Glutamatergic neuron (in vitro differentiated cells): ENCODE measurements at places on chromosomes 2 and 18.

GRCh38 chr2:195049372-195050031 lies 607.5 kb upstream of the SLC39A10 start:
- DNase-seq: no peak

GRCh38 chr18:45332871-45333270 lies 282.4 kb upstream of the SLC14A2 start:
- DNase-seq: no peak

DNA sequence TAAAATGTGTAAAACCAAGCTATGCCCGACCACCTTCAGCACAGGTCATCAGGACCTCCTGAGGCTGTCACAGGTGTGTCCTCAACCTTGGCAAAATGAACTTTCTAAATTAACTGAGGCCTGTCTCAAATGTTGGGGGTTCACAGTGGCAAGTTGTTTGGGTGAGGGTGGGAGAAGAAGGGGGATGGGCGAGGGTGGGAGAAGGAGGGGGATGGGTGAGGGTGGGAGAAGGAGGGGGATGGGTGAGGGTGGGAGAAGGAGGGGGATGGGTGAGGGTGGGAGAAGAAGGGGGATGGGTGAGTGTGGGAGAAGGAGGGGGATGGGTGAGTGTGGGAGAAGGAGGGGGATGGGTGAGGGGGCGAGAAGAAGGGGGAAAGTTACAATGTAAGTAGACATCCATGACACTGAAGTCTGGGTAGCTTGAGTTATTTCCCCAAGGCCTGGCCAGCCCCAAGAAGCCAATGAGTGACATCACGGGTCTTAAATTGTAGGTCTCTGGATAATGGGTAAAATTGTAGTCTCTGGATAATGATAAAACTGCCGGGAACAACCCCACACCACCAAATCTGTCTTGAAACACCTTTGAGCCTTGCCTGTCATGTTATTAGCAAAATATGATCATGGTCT lies 56.3 kb downstream of the TIMM21 start:
- no peak for DNase-seq

GRCh38 chr2:61726456-61727209 lies 127.2 kb downstream of the FAM161A start:
- no peak for DNase-seq

DNA sequence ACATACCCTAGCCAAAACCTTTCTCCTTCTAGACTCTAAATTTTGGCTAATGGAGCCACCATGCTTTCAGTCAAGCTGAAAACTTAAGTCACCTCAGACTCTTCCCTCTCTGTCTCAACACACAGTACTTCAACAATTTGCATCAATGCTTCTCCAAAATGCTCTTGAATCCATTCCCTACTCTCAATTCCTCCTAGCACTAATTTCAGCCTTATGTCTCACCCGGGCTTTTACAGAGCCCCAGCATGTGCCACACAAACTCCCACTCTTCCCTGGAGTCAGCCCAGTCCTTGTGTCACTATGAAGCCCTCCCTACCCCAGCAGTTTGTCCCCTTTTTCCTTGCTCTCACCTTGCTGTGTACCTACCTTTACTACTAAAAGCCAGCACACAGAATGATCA lies 38.7 kb downstream of the AAK1 start:
- DNase-seq: no peak

- DNase-seq: peak; percentile 85
Observed at GRCh38 chr18:5630057-5630899, 86.5 kb upstream of the EPB41L3 start.

- no peak for DNase-seq
Observed at GRCh38 chr2:155714983-155715382, 617.5 kb downstream of the NR4A2 start.

DNA sequence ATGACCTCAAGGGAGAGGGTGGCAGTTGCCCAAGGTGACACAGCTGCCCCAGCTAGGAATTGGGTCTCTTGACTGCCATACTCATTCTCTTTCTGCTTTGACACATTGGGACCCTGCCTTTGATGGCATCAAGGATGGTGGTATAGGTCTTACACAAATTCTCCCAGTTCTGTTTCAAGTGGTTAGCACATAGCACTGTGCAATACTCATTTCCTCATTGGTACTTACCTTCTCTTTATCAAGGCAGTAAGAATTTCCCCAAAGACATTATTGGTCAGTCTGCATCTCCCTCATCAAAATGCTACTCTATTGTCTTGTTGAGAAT lies 35.9 kb upstream of the CCDC93 start:
- no peak for DNase-seq

DNA sequence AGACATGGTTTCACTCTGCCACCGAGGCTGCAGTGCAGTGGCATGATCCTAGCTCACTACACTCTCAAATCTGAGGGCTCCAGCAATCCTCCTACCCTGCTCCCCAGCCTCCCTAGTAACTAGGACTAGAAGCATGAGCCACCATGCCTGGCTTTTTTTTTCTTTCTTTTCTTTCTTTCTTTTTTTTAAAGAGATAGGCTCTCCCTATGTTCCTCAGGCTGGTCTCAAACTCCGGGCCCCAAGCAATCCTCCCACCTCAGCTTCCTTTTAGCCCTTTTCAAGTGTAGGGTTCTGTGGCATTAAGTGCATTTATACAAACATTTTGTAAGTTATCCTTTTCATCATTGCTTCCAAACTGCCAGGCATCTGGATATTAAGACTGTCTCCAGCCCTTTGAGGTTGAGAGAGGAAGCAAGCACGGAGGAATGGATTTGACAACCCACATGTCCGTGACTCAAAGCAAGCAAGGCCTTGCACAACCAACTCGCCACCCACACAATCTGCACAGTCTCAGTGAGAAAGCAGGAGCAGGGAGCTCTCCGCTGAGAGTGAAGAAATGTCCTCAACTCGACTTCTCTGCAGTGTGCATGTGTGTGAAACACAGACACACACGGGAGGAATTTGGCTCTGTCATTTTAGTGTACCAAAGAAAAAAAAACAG lies 65.6 kb downstream of the ATP8B1 start:
- no peak for DNase-seq

DNA sequence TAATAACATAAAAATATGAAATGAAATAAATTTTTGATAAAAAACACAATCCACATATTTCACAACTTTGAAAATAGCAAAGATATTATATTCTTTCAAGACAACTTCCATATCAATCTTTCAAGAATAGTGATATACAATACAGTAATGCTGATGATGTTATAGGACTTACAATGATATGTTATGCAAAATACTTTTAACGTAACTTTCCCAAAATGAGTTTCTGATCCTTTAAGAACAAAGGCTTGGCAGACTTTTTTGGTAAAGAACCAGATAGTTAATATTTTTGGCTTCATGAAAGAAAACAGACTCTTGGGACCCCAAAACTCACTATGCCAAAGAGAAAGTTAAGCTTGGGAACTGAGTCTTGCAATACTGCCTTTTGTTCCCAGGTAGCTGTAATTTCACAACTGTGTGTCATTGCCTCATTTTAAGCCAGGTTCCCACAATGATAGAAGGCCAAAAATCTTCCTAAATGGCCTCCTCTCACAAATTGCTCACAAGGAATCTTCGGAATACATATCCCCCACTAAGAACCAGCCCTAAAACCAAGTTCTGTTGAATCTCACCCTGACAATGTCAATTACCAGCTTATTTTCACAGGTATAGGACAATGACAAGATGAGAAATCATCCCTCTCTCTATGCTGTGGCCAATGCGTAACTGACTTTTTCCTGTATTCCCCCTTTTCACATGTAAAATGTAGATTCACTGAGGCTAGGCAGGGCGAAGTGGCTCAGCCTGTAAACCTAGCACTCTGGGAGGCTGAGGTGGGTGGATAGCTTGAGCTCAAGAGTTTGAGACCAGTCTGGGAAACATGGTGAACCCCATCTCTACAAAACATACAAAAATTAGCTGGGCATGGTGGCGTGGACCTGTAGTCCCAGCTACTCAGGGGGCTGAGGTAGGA lies 54.8 kb upstream of the STRN start:
- no peak for DNase-seq

DNA sequence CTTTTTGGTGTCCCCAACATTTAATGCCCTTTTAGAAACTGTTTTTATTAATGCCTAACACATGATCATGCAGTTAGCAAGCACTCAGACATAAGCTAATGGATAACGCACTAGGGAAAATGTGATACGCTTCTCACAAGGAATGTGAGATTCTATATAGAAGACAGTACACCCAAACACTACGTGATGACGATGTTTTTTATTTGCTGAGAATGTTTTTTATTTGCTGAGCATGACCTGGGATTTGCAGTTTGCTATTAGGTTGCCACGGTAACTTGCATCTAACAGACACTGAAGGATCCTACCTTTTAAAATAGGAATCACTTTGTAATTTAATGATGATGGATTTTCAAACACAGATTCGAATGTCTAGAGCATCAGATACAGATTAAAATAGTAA lies 4.9 kb downstream of the SMC6 start:
- no peak for DNase-seq

DNA sequence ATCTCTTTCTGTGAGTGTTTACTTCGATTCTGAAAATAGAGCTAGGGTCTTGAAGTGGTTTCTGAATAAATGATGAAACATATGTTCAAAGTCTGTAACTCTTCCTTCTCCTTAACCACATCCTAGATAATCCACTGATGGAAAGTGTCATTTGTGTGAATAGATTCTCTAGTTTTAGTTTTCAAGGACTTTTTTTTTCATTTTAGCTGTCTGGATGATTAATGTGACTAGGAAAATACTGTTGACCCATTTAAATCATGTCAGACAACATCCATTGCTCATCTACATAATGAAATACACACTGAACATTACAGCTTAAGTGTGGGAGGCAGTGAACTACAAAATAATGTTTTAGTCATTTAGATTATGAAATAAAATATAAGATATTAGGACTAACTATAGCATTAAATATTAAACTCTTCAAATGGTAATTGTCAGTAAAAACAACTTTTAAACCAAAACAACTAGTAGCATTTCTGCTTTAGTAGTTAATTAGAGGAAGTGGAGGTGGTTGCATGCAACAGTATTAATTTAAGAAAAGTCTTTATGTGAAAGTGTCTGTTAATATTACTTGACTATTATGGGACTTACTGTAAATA lies 39.1 kb upstream of the DLX1 start:
- DNase-seq: no peak

DNA sequence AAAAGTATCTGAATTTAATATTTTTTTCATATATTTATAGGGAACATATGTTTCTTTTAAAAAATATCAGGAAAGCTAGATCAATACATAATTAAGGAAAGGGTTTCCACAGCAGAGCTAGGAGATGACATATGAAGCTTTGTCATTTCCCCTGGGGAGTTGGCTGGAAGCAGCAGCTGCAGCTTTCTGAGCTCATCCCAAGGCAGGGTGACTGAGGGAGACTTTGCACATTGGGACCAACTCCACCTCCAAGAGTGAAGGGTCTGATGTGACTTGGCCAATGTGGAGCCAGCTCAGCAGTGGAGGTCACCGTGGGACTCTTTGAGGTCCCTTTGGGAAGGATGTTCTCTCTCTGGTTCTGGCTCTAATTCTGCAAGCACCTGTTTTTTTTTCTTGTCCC lies 315.1 kb downstream of the RDH14 start:
- peak; percentile 56 for DNase-seq

DNA sequence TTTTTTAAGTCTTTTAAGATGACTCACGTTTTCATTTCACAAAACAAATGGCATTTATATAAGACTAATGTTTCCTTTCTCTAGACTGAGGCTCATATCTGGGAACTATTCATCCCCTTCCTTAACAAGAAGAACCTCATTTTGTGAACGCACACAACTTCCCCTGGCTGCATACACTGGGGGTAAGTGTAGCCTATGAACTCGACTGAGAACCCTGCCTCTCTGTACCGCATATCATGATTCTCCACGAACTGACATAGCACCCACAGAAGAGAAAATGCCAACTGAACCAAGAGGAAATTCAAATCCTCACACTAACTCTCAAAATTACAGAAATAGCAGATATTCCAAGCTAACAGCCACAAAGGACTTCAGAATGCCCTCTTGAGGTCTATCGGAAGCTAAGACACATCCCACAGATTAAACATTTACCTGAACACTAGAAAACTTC lies 236.7 kb downstream of the TCF4 start:
- no peak for DNase-seq

GRCh38 chr2:226131299-226131784 lies 668.3 kb downstream of the IRS1 start:
- no peak for DNase-seq

GRCh38 chr2:155157065-155157464 lies 458.6 kb downstream of the KCNJ3 start:
- no peak for DNase-seq

- no peak for DNase-seq
Observed at GRCh38 chr2:16071865-16072637, 131.7 kb downstream of the MYCN start.

DNA sequence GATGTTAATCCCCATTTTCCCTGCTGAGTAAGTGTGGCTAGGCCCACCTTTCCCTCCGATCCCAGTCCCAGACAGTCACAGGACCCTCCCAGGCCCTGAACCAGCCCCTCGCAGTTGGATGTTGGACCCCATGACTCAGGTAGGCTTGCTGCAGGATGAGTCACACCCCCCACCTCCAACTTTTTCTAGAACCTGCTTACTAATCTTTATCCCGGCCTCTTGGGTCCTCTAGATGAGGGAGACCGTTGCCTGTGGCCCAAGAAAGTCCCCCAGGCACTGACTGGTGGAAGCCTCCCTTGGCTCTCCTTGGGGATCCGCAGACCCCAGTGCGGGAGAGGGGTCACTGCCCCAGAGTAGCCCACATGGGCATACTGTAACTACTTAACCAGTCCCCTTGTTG lies 98.5 kb downstream of the SMAD7 start:
- DNase-seq: no peak

DNA sequence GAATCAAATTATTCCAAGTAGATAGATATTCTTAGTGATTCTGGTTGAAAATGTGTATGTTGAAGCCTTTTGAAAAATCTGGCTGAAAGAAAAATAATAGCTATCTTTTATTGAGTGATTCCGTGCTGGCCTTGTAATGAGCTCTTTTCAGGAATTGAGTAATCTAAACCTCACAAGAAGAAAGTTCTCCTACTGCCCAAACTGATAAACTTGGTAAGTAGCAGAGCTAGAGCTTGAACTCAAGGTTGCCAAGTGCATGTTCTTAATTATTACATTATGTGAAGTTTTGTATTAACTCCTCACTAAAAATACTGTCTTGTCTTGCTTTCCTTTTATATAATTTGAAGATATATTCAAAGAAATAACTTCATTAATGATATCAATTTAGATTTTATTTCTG lies 1.6 kb upstream of the PPP1R1C start:
- no peak for DNase-seq

- DNase-seq: no peak
Observed at GRCh38 chr2:3595404-3595803, 492 bp downstream of the COLEC11 start.

DNA sequence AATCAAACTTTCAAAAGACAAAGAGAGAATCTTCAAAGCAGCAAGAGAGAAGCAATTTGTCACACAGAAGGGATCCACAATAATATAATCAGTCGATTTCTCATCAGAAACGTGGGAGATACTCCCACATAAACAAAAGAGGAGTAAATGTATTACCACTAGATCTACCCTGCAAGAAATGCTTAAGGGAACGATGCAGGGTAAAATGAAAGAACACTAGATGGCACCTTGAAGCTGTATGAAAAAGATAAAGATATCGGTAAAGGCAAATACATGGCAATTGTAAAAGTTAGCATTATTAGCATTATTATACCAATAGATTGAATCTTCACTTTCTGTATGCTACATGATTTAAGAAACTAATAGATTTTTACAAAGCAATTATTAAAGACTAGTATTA lies 677.0 kb downstream of the SUCLG1 start:
- DNase-seq: no peak

GRCh38 chr2:233288663-233289062 lies 19.0 kb upstream of the SAG start:
- DNase-seq: no peak

- peak; percentile 41 for DNase-seq
Observed at GRCh38 chr2:15808204-15808910, 132.0 kb upstream of the MYCN start.

- DNase-seq: no peak
Observed at GRCh38 chr2:55604027-55604565, 13.3 kb downstream of the PPP4R3B start.
